ENCODE measurements at places on chromosomes 4 and X.

DNA sequence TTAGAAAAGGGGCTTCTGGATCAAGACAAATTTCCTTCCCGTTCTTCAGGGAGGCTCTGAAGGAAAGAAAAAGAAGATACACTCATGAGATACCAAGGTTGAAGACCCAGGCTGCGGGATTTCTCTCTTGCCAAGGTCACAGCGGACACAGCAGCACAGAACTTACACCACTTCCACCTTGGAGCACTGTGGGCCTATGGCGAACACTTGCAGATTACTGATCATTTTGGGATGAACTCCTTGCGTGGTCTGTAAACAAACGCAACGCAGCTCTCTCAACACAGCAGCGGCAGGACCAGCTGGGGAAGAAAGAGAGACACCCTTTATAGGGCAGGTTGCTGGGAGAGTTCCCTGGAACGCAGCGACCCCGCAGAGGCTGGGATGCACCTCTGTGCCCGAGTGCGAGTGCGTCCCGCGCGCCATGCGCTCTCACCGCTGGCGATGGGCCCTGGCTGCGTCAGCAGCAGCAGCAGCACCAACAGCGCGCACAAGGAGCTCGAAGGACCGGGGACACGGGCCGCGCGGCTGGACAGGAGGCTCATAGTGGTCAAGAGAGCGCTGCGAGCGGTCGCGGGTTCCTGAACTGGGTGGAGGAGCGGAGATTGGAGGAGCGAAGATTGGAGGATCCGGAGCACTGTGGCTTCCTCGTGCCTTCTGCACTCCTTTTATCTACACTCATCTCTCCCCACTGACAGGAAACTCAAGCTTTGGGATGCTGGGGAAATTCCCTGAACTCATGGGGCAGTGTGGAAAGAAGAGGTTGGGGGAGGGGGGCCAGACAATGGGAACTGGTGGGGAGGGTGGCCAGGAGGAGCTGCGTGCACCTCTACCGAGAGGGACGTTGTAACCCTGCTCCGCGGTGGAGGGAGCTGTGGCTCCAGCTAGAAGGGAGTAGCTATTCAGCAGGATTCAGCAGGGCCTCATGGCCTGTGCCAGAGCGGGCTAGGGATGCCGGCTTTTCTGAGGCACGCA is at the start of gene CXCL5:
TSS of gene CXCL5 (minus strand) at position 638 of the 972 bp plus-strand sequence. CDS start at position 542, 96 bp downstream.
- no peak for DNase-seq

DNA sequence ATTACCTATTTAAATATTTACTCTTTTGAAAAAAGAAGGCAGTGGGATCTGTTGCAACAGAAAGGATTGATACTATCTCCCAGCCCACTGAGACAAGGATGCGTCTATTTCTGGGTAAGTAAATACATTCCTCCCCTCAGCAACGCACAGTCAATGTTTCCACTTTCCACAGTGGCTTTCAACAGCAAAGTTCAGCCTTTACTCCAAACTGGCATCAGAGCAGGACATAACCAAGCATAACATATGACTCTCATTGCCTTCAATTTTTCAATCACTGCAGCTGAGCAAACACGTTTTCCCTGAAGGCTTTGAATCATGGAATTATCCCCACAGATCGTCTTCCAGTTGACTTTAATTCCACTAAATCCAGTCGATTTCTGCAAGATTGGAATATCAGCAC is 160.3 kb upstream of the FRG1 start:
- DNase-seq = no peak

- DNase-seq = no peak
These were observed 310.7 kb downstream of the STK32B start for GRCh38 chr4:5361968-5362367.

GRCh38 chrX:50161127-50161526 is 39.7 kb downstream of the AKAP4 start:
- DNase-seq = no peak

GRCh38 chr4:39873823-39874222 is 103.9 kb downstream of the PDS5A start:
- DNase-seq = no peak

DNA sequence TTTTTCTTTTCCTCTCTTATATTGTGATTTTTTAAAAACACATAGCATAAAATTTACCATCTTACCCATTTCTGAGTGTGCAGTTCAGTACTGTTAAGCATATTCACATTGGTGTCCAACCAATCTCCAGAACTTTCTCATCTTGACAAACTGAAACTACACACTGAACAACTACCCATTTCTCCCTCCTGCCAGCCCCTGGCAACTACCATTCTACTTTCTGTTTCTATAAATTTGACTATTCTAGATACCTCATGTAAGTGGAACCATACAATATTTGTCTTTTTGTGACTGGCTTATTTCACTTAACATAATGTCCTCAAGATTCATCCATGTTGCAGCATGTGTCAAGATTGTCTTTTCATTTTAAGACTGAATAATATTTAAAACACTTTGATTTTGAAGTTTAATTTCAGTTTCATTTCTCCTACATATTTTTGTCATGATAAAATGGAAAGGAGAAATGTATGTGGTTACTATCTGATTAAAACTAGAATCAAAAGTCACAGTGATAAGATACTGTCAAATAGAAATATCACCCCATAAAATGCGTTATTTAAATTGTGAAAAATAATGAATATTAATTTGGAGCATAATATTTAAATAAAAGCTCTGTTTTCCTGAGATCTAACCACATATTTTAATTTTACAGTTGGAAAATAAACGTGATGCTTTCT is 122.8 kb downstream of the DIPK2B start:
- no peak for DNase-seq

DNA sequence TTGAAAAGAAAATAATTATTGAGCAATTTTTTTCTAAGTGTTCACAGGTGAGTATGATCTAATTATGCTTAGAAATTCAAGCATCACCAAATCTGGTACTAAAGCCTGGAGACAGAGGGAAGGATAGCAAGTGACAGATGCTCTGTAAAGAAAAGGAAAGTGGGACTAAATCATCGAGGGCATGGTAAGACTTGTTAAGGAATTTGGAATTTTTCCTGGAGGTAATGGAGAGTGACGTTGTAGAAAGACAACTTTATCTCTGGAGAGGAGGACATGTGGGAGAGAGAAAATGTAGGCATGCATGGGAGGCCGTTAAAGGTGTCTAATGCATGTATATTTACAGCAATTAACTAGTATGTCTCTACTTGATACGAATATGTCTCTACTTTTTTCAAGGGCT is 333.2 kb upstream of the ATOH1 start:
- DNase-seq = no peak

- DNase-seq = no peak
These were observed 432.6 kb downstream of the INPP4B start for GRCh38 chr4:142413485-142413884.

DNA sequence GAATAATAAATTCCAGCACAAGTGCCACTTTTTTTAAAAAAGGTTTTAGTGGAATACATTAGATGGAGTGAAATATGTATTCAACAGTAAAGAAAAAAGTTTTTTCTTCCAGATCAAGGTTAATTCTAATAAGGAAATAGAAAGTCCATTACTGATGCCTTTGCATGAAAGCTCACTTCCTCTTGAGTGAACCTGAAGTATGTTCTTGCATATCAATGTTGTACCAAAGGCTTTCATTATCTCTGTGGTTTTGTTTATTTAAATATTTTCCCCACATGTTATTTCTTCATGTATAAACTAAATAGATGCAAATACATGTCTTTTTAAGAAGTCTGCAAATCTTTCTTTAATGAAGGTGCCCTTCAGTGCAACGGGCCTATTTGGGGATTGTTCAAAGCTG is 307.9 kb downstream of the C4orf33 start:
- no peak for DNase-seq

DNA sequence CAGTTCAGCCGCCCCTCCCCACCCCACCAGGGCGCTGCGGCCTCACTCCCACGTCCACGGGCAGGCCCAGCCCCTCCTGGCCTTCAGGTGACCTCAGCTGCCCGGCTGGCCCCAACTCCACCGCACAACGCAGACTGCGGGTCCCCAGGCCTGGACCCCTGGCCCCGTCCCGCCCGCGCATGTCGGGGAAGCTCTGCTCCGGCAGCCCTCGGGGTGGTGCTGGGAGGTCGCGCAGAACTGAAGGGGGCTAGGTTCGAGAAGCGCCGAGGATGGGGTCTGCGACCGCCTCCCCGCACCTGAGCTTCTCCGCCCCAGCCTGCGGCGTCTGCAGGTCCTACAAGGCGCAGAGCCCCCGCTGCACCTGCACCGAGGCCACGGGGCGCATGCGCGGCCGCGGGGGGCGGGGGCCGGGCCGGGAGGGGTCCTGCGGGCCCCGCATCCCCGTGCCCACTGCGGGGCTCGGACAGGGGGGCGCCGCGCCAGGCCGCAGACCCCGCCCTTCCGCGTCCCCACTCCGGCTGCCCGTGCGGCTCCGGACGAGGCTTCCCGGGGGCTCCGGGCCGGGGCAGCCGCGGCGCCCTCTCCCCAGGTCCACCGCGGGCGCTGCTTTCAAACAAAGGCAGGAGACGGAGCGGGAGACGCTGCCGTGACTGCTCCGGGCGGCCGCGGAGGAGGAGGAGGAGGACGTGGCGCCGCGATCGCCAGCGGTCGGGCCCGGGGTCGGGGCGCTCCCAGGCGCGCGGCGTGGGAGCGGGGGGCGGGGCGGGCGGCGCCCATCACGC is 672 bp upstream of the NAT8L start:
- DNase-seq = no peak

DNA sequence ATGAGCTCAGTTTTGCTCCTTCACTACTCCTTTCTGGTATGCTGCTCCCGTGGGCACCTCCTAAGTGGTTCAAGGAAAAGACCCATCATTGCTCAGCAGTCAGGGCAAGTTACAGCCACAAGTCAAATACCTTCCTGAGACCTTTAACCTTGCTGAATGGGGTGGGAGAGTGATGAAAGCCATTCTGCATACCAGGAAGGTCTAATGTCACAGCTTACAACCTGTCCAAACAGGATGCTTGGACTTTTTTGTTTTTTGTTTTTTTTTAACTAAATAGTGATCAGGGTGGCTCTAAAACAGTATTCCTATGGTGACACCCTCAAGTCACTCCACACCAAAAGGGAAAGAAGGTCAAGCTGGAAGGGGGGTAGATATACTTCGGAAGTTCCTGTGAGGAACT is 93.1 kb downstream of the GPC3 start:
- no peak for DNase-seq

DNA sequence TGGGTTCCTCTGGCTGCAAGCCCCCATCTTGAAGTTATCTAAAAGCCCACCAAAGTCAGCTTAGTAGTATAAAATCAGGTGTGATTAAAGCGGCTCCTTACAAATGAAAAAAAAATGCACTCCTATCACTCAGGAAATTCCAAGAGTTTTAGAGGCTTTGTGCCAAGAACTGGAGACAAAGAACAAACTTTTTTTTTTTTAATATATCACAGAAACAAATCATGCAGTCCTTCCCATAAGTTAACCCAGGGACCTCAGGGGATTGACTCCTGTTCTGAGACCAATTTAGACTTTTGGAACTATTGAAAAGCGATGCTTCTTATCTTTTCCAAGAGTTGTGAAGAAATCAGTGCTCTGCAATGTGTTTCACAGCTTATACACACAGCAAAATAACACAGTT is 53.6 kb downstream of the HHIP start:
- no peak for DNase-seq

- DNase-seq = no peak
These were observed 56.7 kb downstream of the SPINK2 start for GRCh38 chr4:56764775-56765174.

- DNase-seq = no peak
These were observed 25.8 kb downstream of the OTUD4 start for GRCh38 chr4:145154573-145154972.

- no peak for DNase-seq
These were observed 2.2 kb downstream of the TRMT44 start for GRCh38 chr4:8442596-8443358.

- DNase-seq = no peak
These were observed 30.3 kb downstream of the CCNI start for GRCh38 chr4:77045490-77045889.

DNA sequence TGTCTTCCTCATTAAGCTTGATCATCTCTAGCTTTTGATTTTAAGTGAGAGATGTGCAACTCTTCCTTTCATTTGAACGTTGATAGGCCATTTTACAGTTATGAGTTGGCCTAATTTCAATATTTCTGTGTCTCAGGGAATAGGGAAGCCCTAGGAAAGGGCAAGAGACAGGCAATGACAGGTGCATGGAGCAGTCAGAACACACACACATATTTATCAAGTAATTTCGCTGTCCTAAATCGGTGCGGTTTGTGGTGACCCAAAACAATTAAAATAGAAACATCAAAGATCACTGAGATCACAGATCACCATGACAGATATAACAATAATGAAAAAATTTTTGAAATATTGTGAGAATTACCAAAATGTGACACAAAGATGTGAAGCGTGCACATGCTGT is 87.7 kb upstream of the LSM6 start:
- DNase-seq = no peak

GRCh38 chr4:124726269-124726668 is 13.7 kb upstream of the ANKRD50 start:
- no peak for DNase-seq

DNA sequence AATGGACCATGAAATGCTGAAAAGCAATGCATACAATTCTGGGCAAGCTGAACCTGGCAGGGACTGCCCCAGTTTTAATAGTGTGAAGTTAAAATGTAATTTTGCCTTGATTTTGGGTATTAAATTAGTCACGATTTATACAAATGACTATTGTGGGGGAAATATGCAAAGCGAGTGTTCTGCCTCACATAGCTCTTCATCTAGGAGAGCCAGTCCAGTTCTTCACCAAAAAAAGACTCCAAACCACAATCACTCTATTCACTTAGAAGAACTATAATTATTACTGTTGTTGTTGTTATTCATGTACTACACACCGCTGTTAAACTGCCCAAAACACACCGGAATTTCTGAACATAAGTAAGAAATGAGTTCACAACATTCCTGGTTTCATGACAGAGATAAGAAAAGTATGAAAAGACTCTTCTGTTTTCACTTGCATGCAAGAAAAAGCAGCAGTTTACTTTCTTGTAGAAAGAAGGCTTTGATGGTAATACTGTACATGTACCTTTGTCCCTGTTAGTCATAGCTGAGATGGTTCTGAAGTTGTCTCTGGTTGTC is 101.9 kb downstream of the QRFPR start:
- DNase-seq = no peak

GRCh38 chr4:172750910-172751309 is 417.7 kb upstream of the GALNT7 start:
- no peak for DNase-seq

GRCh38 chr4:89820010-89820409 is 17.0 kb downstream of the SNCA start:
- DNase-seq = no peak

- no peak for DNase-seq
These were observed 33.2 kb downstream of the WDR1 start for GRCh38 chr4:10083331-10083771.

GRCh38 chr4:80027611-80028010 is 45.4 kb downstream of the ANTXR2 start:
- DNase-seq = no peak

GRCh38 chr4:30495651-30496310 is 224.4 kb upstream of the PCDH7 start:
- no peak for DNase-seq

GRCh38 chr4:108821351-108821930 is 58.6 kb upstream of the ETNPPL start:
- DNase-seq = no peak

- no peak for DNase-seq
These were observed 131.7 kb downstream of the EPHA5 start for GRCh38 chr4:65538571-65538970.

- no peak for DNase-seq
These were observed 226.8 kb downstream of the CAMK2D start for GRCh38 chr4:113534711-113535110.
